ENCODE measurements at places on chromosomes 6 and 20.

DNA sequence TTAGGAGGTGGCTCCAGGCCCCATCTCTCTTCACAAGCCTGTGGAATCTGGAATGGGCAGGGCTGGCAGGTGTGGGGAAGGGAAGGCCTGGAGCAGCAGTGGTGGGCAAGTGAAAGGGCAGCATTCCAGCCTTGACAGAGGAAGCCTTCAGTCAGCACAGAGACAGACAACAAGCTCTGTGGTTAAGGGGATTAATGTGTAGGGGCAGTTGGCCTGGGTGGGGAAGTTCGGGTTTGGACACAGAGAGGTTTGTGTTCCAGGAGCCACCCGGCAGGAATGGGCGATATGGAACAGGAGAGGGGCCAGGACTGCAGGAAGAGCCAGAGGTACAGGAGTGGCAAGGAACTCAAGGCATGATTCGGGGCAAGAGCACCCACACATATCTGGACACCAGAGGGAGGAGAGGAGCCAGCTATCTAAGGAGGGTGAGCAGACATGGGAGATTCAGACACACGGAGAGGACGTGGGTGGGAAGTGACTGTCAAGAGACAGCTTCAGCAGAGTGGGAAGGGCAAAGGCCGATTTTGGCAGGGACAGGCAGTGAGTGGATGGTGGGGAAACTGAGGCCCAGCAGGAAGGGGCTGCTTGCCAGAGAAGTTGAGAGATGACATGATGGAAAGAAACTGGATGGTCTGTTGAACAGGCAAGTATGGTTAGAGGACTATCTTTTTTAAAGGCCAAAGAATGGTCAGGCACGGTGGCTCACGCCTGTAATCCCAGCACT is 2.5 kb upstream of the SLC44A4 start:
- DNase-seq = no peak

GRCh38 chr6:75206576-75207342 is 906 bp upstream of the COL12A1 start:
- DNase-seq = peak; percentile 82

DNA sequence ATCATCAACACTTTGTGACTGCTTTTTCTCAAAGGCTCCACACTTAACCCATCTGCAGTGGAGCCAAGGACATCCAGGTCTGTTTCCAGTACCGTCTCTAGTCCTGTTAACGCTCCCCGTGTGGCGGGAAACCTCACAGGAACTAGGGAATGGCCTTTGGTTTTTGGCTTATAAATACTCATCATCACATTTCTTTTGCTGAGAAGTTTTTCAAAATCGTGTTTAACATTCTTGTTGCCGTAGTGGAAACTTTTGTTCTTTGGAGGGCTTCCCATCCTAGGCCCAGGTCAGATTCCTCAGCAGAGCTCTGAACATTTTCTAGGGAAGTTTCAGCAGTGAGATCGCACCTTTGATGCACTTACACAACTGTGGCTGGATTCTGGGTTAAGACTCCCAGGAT is 24.6 kb downstream of the DAAM2 start:
- DNase-seq = no peak

DNA sequence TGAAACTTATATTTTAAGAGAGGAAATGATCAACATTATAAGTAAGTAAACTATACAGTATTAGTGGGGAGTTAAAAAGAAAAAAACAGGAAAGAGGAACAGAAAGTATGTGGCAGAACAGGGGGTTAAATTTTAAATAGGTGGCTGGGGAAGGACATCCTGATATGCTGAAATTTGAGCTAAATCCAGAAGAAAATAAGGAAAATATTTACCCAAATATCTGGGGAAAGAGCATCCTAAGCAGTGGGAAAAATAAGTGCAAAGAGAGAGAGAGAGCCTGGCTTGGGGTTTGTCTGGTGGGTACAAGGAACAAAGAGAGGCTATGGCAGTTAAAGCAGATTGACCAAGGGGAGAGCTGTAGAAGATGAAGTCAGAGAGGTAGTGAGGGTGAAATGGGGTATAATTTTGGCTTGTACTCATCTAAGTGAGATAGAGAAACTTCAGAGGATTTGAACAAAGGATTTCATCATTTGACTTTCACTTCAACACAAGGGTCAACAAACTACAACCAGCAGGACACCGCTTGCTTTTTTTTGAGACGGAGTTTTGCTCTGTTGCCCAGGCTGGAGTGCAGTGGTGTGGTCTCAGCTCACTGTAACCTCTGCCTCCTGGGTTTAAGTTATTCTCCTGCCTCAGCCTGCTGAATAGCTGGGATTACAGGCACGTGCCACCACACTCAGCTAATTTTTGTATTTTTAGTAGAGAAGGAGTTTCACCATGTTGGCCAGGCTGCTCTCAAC is 328.4 kb upstream of the CNR1 start:
- DNase-seq = no peak

GRCh38 chr20:24506146-24506545 is 36.7 kb downstream of the SYNDIG1 start:
- no peak for DNase-seq

GRCh38 chr6:48990739-48991138 is 472.3 kb downstream of the MMUT start:
- no peak for DNase-seq

DNA sequence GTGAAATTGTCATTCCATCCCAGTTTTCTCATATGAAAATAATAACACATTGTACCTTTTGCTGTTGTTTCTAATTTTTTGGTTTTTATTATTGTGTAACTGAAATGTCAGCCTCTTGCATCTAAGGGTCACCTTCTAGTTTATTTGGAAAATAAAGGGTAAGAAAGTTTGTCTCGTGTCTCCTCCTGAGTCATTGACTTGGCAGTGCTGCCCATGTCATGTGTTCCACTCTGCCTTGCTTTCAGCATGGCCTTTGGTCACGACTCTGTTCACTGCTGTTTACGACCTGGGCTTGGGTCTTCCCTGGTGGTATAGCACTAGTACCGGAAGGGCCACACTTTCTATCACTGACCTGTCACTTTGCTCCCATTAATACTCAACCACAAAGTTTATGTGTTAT is 171.4 kb upstream of the RSPO3 start:
- DNase-seq = no peak

DNA sequence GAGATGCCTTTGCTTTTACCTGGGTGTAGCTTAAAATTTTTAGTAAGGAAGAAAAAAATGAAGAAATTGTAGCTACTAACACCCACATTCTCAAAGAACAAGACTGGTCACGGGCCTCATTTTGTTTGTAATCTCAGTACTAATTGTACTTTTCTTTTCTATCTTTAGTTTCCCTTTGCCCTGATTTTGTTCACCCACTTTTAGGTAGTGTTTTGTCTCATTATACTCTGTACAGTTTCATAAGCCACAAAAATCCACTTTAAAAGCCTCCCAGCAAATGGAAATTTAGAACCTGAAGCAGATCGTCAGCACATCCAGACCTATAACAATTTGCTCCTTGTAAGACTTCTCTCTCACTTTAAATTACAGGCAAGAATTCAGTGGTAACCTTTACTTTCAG is 43.3 kb downstream of the TP53INP2 start:
- no peak for DNase-seq

DNA sequence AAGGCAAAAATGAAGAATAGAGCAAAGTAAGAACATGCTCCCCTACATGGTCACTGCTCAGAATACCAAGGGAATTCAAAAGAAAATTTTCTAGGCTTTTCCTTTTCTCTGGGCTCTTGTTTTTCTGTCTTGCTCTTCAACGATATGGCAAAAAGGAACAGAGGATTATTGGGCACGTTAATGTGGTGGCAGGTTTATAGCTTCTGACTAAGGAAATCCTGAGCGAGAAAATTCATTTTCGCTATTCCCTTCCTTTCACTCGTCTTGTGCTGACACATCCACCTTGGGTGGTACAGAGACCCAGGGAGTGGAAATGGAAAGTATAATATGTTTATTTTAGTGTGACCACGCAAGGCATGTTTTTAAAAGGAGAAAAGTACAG is 132.8 kb downstream of the TRIM27 start:
- DNase-seq = no peak

DNA sequence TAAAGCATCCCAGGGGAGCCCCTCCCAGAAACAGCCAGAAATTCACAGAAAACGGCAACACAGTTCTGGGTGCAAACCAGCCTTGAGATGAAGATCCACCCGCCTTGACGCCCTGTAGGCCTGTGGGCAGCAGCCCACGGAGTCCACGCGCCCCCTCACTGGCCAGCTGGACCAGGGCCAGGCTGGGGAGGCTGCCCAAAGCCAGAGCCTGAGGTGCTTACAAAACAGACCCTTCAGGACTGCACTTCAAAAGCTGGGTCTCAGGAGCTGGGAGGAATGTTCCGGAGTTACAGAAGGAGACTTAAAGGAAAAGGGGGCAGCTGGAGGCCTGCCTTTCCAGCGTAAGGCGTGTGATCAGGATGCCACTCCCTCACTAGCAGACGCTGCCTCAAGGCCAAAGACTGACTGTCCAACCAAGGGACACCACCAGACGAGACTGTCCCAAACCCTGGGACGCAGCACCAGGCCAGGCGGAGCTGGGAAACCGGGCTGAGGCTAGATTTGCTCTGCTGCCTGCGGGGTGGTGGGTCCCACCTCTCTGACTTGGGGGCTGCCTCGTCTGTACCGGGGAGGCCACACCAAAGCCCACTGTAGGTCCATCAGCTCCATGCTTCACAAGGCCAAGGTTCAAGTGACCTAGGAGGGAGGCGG is 48.1 kb downstream of the RRBP1 start:
- no peak for DNase-seq

- DNase-seq = no peak
These were observed 33.2 kb downstream of the HMGCLL1 start for GRCh38 chr6:55545791-55546190.

DNA sequence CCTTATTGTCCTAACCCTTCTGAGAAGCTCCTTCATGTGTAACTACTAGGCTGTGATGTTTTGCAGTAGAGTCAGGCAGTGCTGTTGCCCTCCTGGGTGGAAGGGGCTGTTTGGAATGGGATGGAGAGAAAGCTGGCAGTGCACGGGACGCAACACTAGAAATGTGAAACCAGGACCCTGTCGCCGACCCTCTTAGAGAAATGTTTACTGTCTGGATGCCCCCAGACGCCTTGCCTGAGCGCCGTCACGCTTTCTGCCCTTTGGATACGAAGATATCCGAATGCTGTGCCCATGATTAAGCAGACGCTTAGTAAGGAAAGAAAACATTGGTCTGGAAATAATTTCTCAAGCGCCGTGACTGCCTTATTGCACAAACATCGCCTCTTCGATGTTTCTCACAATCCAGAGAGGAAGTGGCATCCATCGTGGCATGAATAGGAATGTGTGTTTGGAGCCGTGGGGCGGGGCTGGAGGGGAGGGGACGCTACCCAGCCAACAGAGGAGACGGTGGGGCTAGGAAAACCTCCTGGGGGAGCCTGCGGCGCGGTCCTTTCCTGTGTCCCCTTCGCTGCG is 661 bp upstream of the PPP1R14C start:
- no peak for DNase-seq

DNA sequence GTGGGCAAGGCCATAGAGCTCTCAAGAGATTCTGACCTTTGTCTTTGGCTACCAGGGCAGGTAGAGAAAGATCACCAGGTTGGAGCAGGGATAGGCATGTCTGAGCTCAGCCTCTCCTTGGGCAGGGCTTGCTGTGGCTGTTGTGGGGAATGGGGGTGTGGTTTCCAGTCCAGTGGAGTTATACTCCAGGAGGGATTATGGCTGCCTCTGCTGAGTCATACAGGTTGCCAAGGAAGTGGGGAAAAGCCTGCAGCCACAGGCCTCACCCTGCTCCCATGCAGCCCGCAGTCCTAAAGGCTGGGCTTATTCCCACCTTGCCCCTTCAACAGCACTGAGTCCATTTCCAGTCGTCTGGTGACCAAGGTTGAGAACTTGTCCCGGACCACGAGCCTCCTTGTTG is 21.9 kb downstream of the MEP1A start:
- no peak for DNase-seq

GRCh38 chr20:62653951-62654685 is 11.8 kb downstream of the SLCO4A1 start:
- DNase-seq = no peak

- no peak for DNase-seq
These were observed 233.3 kb downstream of the MYLK4 start for GRCh38 chr6:2517401-2517800.

DNA sequence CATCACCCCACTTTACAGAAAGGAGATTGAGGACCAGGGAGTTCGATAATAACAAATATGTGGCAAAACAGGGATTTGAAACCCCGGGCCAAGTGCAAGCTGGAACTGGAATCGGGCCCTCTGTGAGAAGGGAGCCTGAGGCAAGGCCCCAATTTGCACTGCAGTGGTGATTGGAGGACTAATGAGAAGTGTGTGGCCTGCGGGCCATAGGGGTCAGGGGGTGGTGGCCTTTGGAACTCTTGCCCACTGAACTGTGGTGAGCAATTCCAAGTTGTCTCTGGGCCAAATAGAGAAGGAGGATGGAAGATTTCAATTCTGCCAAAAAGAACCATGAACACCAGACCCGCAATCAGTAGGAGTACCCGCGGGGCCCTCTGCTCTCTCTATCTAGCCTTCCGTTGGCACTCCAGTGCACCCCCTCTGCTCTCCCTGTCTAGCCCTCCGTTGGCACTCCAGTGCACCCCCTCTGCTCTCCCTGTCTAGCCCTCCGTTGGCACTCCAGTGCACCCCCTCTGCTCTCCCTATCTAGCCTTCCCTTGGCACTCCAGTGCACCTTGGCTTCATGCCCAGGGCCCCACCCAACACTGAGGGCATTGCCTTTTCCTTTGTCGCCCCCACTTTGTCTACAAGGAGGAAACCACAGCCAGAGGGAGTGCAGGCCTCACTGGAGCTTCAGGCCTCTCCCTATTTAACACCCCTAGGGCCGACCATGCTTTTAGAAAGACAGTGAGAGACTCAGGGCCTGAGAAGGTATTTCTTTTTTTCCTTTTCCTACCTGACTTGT is 6.0 kb upstream of the PTPRA start:
- DNase-seq = no peak

GRCh38 chr6:27209659-27210269 is 37.7 kb upstream of the PRSS16 start:
- no peak for DNase-seq

GRCh38 chr20:326645-327185 is 1.4 kb downstream of the SOX12 start:
- DNase-seq = no peak

GRCh38 chr6:3072798-3073197 is 4.5 kb downstream of the RIPK1 start:
- no peak for DNase-seq

DNA sequence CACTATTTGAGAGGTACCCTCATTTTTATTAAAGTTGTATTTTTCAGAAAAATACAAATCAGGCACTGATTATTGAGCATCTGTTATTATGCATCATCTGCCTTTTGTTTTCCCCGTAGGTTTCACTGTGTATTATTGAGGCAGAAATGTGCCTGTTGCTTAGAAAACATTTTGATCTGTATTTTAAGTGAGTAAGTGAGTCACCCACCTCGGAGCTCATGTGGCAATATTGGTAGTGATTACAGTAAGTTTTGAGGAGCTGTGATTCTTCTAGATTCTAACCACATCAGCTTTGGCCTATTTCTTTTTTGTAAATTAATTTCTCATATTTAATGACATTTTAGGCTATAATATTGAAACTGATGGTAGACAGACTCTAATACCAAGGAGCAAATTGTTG is 59.6 kb upstream of the LAMP5 start:
- no peak for DNase-seq

GRCh38 chr6:21198032-21198640 is 395.4 kb upstream of the SOX4 start:
- no peak for DNase-seq
